ENCODE measurements at places on chromosomes 7 and 10. TPM values are rescaled to one million over a fixed set of nuclear protein-coding genes. Genes with fewer than 3 reads are reported as not detected.

DNA sequence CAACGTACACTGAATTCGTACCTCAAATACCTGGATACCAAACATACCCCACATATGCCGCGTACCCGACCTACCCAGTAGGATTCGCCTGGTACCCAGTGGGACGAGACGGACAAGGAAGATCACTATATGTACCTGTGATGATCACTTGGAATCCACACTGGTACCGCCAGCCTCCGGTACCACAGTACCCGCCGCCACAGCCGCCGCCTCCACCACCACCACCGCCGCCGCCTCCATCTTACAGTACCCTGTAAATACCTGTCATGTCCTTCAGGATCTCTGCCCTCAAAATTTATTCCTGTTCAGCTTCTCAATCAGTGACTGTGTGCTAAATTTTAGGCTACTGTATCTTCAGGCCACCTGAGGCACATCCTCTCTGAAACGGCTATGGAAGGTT is 9.5 kb upstream of the SGCE start:
- DNase-seq = no peak

- DNase-seq = no peak
Measured at GRCh38 chr10:29657719-29658274, 23.0 kb upstream of the SVIL start.

DNA sequence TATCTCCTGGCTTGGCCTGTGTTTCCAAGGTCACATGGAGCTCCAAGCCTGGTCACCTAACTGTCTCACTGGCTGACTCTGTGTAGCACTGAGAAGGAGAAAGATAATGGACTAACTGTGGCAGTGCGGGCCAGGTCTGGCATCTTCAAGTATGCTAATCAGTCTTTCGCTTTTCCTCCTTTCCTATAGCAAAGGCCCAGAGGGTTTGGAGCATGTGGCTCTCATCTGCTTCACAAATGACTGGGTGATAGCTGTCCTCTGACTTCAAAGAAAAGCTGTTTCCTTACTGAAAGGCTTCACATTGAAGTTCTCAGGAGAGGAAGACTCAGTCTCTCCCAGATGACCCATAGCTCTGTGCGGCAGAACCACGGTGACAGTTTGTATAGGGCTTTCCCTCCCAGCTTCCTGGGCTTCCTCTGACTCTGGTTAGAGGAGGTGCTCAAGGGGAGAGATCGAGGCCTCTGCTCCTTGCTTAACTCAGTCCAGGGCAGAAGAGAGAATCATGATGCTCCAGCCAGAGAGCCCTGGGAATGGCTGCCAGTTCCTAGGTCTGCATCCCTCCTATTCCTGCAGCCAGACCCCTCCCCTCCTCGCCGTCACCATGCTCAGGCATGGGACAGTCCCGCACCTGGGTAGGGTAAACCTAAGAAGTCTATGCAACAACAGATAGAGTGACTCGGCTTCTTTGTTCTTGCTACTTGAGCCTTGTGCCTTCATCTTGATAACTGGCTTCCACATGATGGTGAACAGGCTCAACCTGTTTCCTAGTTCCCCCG is 72.3 kb downstream of the CCDC71L start:
- no peak for DNase-seq

DNA sequence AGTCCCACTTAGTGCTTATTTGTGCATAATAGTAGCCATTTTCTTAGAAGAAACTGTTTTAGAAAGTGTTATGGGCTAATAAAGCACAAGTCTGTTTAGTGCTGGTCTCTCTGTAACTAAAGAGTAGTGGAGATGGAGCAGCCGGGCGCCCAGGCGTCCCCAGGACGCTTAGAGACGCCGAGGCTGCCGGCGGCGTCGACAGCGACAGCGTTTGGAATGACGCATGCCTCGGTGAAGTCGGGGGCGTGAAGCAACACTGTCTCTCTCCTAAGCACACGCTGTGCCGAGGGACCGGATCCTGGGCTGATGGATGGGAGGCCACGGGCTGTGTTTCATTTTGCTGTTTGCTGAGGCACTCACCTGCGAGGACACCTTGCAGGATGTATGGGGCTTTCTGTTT is 588.6 kb upstream of the FOXK1 start:
- DNase-seq = no peak

- peak; percentile 46 for DNase-seq
Measured at GRCh38 chr7:90119178-90119971, 34.9 kb upstream of the STEAP1 start.

GRCh38 chr10:44010873-44011602 is 362.4 kb upstream of the ZNF32 start:
- DNase-seq = no peak

DNA sequence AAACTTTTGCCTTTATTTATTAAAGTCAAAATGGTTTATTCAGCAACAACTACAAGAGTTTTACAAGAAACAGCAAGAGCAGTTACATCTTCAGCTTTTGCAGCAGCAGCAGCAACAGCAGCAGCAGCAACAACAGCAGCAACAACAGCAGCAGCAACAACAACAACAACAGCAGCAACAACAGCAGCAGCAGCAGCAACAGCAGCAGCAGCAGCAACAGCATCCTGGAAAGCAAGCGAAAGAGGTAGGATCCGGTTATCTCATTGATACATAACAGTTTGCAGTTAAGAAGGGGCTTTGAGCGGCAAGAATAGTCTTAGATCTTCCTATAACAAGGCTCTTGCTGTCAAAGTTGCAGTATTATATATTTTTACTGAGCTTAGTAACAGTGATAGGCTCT is 215.1 kb downstream of the FOXP2 start:
- DNase-seq = no peak

- no peak for DNase-seq
Measured at GRCh38 chr10:1182280-1183032, 126.3 kb downstream of the WDR37 start.

Gene FAM241B
- polyA plus RNA-seq = 0.66 TPM

Gene SFRP5
- 2.5 TPM for polyA plus RNA-seq

Gene EBLN1
- not detected for polyA plus RNA-seq

Gene LOXL4
- 9.3 TPM for polyA plus RNA-seq

Data from muscle of leg (tissue), 16 donors.